HCT116 (cell line): ENCODE measurements at places on chromosomes 2 and 18. TPM values are rescaled to one million over a fixed set of nuclear protein-coding genes. Genes with fewer than 3 reads are reported as not detected.

DNA sequence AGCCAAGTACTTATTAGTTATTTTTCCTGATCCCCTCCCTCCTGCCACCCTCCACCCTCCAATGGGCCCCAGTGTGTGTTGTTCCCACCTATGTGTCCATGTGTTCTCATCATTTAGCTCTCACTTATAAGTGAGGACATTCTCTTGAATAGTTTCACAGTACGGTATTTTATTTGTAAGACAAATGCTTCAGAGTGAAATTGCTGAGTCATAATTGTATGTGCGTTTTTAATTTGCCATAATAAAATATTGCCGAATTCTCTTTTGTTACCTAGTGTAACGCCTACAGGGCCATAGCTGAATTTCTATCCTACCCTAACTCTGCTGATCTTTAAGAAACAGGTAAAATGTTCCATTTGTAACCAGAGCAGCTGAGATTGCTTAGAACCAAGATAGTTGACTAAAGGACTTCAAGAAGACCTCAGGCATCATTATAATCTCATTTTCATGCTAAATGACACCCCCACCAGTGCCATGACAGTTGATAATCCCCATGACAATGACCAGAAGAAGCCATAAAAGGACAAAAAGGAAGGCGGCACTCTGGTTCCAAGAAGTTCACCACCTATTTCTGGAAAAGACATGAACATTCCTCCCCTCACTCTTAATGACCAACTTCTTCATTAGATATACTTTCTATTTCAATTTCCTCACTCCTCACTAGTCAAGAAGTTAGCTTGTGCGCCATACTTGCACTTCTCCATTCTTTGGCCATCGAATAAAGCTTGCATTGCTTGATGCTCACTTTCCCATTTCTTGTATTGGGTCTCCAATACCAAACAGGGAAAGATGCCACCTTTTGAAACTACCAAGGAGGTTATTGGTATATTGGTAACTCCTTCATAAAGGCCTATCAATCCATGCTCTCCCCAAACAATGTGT lies 18.4 kb downstream of the SCN9A start:
- H3K4me1 ChIP-seq, result no peaks in the 10 kb centered on the region
- H3K27me3 ChIP-seq, result peaks cover 8% of the 10 kb centered on the region
- no peaks in the 10 kb centered on the region for H3K36me3 ChIP-seq
- no peak for DNase-seq
- H3K27ac ChIP-seq, result no peak overlapping the region
- H3K4me3 ChIP-seq, result no peak overlapping the region

- no peak overlapping the region for H3K27ac ChIP-seq
- H3K4me1 ChIP-seq, result no peaks in the 10 kb centered on the region
- peaks cover 28% of the 10 kb centered on the region for H3K27me3 ChIP-seq
- DNase-seq, result no peak
- no peaks in the 10 kb centered on the region for H3K36me3 ChIP-seq
- H3K4me3 ChIP-seq, result no peak overlapping the region
Measured at GRCh38 chr2:97348265-97348664, 235.3 kb downstream of the ANKRD36 start.

- no peaks in the 10 kb centered on the region for H3K36me3 ChIP-seq
- no peak for DNase-seq
- no peaks in the 10 kb centered on the region for H3K27me3 ChIP-seq
- peaks cover 15% of the 10 kb centered on the region for H3K4me1 ChIP-seq
Measured at GRCh38 chr2:69166812-69167468, 154.0 kb downstream of the ANTXR1 start.

- DNase-seq, result no peak
- no peaks in the 10 kb centered on the region for H3K27me3 ChIP-seq
- no peak overlapping the region for H3K27ac ChIP-seq
- H3K4me1 ChIP-seq, result no peaks in the 10 kb centered on the region
Measured at GRCh38 chr2:84701880-84702279, 179.0 kb downstream of the TRABD2A start.

- peaks cover 19% of the 10 kb centered on the region for H3K4me1 ChIP-seq
- no peak for DNase-seq
- H3K4me3 ChIP-seq, result no peak overlapping the region
- H3K36me3 ChIP-seq, result no peaks in the 10 kb centered on the region
- no peaks in the 10 kb centered on the region for H3K27me3 ChIP-seq
Measured at GRCh38 chr2:47631306-47631705, 151.6 kb upstream of the MSH6 start.

DNA sequence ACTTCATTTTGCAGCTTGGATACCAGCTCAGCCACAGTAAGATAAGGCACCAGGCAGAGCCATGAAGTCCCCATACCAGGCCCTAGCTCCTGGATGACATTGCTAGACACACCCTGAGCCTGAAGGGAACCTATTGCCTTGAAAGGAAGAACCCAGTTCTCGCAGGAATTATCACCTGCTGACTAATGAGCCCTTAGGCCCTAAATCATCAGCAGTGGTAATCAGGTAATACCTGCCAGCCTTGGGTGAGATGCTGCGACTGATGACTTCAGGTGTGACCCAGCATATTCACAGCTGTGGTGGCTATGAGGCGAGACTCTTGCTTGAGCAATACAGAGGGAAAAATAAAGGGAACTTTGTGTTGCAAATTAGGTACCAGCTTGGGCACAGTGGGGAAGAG lies 24.9 kb downstream of the CLK1 start:
- no peak overlapping the region for H3K27ac ChIP-seq
- DNase-seq, result no peak
- H3K27me3 ChIP-seq, result no peaks in the 10 kb centered on the region

GRCh38 chr2:220748875-220749479 lies 823.1 kb downstream of the EPHA4 start:
- no peaks in the 10 kb centered on the region for H3K4me1 ChIP-seq
- H3K27me3 ChIP-seq, result no peaks in the 10 kb centered on the region
- no peak overlapping the region for H3K27ac ChIP-seq
- H3K36me3 ChIP-seq, result no peaks in the 10 kb centered on the region
- H3K4me3 ChIP-seq, result no peak overlapping the region

DNA sequence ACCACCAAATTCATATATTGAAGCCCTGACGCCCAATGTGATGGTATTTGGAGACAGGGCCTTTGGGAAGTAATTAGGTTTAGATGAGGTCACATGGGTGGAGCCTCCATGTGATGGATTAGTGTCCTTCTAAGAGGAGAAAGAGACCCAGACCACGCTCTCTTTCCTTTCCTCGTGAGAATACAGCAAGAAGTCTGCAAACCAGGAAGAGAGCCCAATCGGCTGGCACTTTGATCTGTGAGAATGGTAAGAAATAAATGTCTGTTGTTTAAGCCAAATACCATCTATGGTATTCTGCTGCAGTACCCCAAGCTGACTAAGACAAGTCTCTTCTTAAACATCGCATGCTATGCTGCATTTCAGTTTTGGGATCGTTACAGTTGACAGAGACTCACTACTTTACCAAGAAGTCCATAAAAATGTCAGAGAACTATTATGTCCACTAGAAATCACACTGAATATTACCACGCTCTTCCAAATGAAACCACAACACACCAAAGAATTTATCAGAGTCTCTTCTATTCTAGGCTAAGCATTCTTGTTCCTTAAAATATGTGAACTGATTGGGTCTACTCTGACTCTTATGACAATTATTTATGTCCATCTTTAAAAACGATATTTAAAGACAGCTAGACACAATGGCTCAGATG lies 48.5 kb downstream of the LPIN2 start:
- no peaks in the 10 kb centered on the region for H3K4me1 ChIP-seq
- H3K27me3 ChIP-seq, result no peaks in the 10 kb centered on the region
- H3K4me3 ChIP-seq, result no peak overlapping the region
- no peaks in the 10 kb centered on the region for H3K36me3 ChIP-seq

- H3K4me3 ChIP-seq, result no peak overlapping the region
- H3K27ac ChIP-seq, result no peak overlapping the region
- H3K27me3 ChIP-seq, result no peaks in the 10 kb centered on the region
Measured at GRCh38 chr2:160541745-160542144, 48.1 kb upstream of the RBMS1 start.

GRCh38 chr2:28981620-28982376 lies 700 bp downstream of the TOGARAM2 start:
- H3K27ac ChIP-seq, result no peak overlapping the region
- H3K27me3 ChIP-seq, result no peaks in the 10 kb centered on the region
- no peak for DNase-seq
- H3K4me3 ChIP-seq, result no peak overlapping the region
- peaks cover 7% of the 10 kb centered on the region; the same call in 1 of the 2 replicates for H3K4me1 ChIP-seq

GRCh38 chr2:128536925-128537620 lies 218.4 kb upstream of the HS6ST1 start:
- peak overlapping the region; percentile 18 for H3K4me3 ChIP-seq
- no peak overlapping the region for H3K27ac ChIP-seq
- peaks cover 44% of the 10 kb centered on the region for H3K4me1 ChIP-seq
- H3K36me3 ChIP-seq, result no peaks in the 10 kb centered on the region
- peak; percentile 77 for DNase-seq
- H3K27me3 ChIP-seq, result no peaks in the 10 kb centered on the region

- no peaks in the 10 kb centered on the region for H3K4me1 ChIP-seq
- no peak overlapping the region for H3K27ac ChIP-seq
- DNase-seq, result no peak
- no peak overlapping the region for H3K4me3 ChIP-seq
- H3K27me3 ChIP-seq, result no peaks in the 10 kb centered on the region
Measured at GRCh38 chr18:76670564-76671288, 151.6 kb upstream of the ZNF236 start.

DNA sequence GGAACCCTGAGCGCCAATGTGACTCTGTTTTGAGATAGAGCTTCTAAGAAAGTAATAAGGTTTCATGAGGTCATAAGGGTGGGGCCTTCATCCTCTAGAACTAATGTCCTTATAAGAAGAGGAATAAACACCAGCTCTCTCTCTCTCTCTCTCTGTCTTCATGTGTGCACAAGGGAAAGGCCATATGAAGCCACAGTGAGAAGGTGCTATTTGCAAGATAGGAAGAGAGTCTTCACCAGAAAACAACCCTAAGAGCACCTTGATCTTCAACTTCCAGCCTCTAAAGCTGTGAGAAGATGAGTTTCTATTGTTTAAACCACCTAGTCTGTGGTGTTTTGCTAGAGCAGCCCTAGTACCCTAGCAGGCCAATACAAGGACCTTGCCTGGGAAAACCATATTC lies 55.8 kb downstream of the DOCK10 start:
- DNase-seq, result no peak
- H3K4me3 ChIP-seq, result no peak overlapping the region
- peaks cover 12% of the 10 kb centered on the region; the same call in 1 of the 2 replicates for H3K27me3 ChIP-seq
- no peak overlapping the region for H3K27ac ChIP-seq
- H3K36me3 ChIP-seq, result no peaks in the 10 kb centered on the region
- no peaks in the 10 kb centered on the region for H3K4me1 ChIP-seq

- H3K27me3 ChIP-seq, result no peaks in the 10 kb centered on the region
- no peak for DNase-seq
- no peak overlapping the region for H3K27ac ChIP-seq
- H3K36me3 ChIP-seq, result no peaks in the 10 kb centered on the region
Measured at GRCh38 chr2:33491441-33492084, 15.1 kb downstream of the RASGRP3 start.

- no peak for DNase-seq
- no peak overlapping the region for H3K27ac ChIP-seq
- no peaks in the 10 kb centered on the region for H3K27me3 ChIP-seq
Measured at GRCh38 chr2:44560941-44561340, 199.2 kb downstream of the CAMKMT start.

DNA sequence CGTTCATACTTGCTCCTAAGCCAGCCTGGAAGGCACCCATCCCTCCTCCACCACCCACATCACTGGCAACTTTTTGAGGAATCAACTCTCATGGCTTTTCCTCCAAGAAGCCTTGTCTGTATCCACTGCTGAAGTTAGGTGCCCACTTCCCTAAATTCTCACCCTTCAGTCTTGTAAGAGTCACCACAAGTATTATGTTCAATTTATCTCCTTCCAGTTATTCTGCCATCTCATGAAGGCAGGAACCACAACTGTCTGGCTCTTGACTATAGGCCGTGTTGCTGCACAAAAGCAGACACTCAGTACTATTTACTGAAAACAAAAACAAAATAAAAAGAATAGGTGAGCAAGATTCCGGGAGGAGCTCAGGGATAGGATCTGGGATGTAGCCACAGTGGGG lies 234.8 kb downstream of the CYRIA start:
- DNase-seq, result no peak
- no peak overlapping the region for H3K4me3 ChIP-seq
- H3K4me1 ChIP-seq, result no peaks in the 10 kb centered on the region
- H3K27me3 ChIP-seq, result no peaks in the 10 kb centered on the region
- H3K36me3 ChIP-seq, result no peaks in the 10 kb centered on the region

DNA sequence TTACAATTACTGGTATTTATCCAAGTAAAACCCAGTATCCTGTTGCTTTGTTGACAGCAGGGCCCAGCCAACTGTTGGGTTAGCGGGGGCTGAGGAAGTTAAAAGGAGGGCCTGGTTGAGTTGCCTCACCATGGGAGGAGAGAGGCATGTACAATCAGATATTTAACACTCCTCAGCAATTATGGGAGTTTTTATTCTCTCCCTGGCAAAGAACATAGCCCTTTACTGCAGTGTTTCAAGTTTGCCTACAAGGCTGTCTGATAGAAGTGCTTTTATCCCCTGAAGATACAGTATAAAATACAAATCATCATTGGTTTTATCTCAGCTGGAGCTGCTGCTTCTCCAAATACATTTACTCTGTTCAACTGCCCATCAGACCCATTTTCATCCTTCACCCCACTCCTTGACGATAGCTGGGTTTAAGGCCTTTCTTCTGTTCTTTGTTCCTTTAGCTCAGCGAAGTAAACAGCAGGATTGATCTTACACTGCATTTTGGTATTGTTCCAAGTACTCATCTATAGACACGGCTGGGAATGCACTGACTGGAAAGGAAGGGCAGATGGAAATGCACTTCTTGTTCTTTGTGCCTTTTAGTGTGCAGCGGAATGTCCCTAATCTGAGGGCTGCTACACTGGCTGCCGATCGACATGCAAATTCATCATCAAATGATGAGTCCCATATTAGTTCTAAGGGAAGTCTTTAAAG lies 402.5 kb upstream of the SPRED2 start:
- no peak for DNase-seq
- no peaks in the 10 kb centered on the region for H3K4me1 ChIP-seq
- H3K4me3 ChIP-seq, result no peak overlapping the region
- peaks cover 51% of the 10 kb centered on the region for H3K27me3 ChIP-seq

GRCh38 chr2:236338495-236339184 lies 74.4 kb upstream of the ASB18 start:
- DNase-seq, result no peak
- H3K4me3 ChIP-seq, result no peak overlapping the region
- no peak overlapping the region for H3K27ac ChIP-seq
- H3K4me1 ChIP-seq, result no peaks in the 10 kb centered on the region

GRCh38 chr2:64404002-64404731 lies 49.8 kb upstream of the LGALSL start:
- H3K27ac ChIP-seq, result no peak overlapping the region
- peaks cover 17% of the 10 kb centered on the region; the same call in 1 of the 2 replicates for H3K4me1 ChIP-seq
- H3K36me3 ChIP-seq, result no peaks in the 10 kb centered on the region
- H3K4me3 ChIP-seq, result no peak overlapping the region

- no peaks in the 10 kb centered on the region for H3K4me1 ChIP-seq
- H3K27me3 ChIP-seq, result no peaks in the 10 kb centered on the region
- no peaks in the 10 kb centered on the region for H3K36me3 ChIP-seq
- no peak overlapping the region for H3K27ac ChIP-seq
- DNase-seq, result no peak
Measured at GRCh38 chr2:66771359-66771976, 336.5 kb downstream of the MEIS1 start.

- no peaks in the 10 kb centered on the region for H3K27me3 ChIP-seq
- DNase-seq, result no peak
- H3K4me1 ChIP-seq, result no peaks in the 10 kb centered on the region
Measured at GRCh38 chr2:54464341-54464740, 8.2 kb downstream of the SPTBN1 start.

The EEF1B2 gene
- total RNA-seq, result 985 TPM

The ZEB2 gene
- total RNA-seq, result 0.81 TPM

The GPBAR1 gene
- 0.27 TPM for total RNA-seq

The SPHKAP gene
- total RNA-seq, result not detected

The SNTG2 gene
- not detected for total RNA-seq

The CDH19 gene
- not detected for total RNA-seq

The ZNF521 gene
- total RNA-seq, result 0.10 TPM

The CFAP65 gene
- 0.52 TPM for total RNA-seq

The GEN1 gene
- total RNA-seq, result 19.7 TPM

The LRATD1 gene
- total RNA-seq, result 0.07 TPM

The RIT2 gene
- not detected for total RNA-seq

The EMILIN2 gene
- total RNA-seq, result 23.4 TPM
